ENCODE measurements at places on chromosomes 5 and 9.

GRCh38 chr9:38434853-38435252, 10.6 kb upstream of the IGFBPL1 start:
- DNase-seq = no peak

- peak; percentile 6 for DNase-seq
These were observed 116.0 kb downstream of the AUH start for GRCh38 chr9:91245431-91246313.

DNA sequence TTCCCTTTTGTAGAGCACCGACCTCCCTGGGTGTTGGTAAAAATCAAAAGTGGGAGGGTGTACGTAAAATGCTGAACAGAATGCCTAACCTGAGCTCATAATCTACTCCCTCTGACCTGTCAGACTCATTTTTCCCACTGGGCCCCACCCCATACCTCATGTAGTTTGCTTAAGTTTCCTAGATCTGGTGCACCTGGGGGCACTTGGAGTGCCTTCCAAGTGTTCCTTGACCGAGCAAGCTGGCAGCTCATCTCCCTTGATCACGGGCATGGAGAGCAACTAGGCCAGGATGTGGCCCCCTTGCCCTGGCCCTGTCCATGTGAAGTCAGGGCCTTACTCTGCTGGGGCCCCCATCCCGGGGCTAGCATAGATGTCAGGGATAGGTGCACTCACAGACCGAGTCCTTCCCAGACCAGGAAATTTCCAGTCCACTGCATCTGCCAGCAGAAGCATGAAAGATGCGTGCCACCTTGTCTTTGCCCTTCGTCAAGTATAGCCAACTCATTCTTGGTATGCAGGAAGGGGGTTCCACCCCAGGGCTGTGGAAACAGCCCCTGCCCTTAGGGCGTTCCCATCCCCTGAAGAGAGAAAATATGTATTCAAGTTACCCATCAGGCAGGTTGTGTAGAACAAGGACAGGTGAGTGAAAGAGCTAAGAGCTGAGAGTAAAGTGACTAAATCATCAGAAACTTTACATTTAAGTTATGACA, 41.9 kb downstream of the SLC22A5 start:
- peak; percentile 70 for DNase-seq

DNA sequence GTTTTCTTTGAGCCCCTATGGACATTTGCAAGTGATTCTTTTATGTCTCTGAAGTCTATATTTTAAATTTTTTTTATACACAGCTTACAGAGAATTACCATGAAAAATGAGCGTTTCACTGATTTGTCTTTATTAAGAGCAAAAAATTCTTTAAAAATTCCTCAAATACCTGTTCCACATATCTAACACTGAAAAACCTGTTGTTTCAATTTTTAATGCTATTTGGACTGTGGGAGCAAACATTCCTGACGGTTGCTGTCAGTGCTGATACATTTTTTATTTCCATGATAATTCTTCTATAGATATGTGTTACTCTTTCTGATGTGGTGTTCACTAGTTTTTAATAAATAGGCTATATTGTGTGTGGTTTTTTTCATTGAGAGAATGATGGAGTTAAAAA, 199.8 kb downstream of the GDNF start:
- DNase-seq = no peak

- DNase-seq = peak; percentile 94
These were observed 39.3 kb downstream of the NTNG2 start for GRCh38 chr9:132201139-132201538.

- no peak for DNase-seq
These were observed 419.6 kb downstream of the EFNA5 start for GRCh38 chr5:107251151-107251550.

DNA sequence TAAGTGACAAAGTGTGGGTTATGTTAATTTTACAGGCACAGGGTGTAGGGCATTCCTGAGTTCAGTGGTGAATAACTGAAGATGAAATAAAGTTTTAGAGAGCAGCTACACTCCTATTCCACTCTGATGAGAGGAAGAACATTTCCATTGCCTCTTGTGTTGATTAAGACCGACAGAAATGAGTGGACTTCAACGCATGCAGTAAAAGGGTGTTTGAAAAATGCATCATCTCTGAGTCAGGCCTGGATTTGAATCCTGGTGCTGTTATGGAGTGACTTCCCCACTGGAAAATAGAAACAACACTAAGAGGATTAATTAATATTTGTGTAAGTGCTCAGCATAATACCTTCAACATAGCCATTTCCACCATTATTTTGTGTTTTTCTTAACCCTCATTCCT, 86.3 kb downstream of the PRR16 start:
- DNase-seq = no peak

GRCh38 chr5:92885950-92886349, 695.1 kb downstream of the NR2F1-AS1 start:
- peak; percentile 51 for DNase-seq

DNA sequence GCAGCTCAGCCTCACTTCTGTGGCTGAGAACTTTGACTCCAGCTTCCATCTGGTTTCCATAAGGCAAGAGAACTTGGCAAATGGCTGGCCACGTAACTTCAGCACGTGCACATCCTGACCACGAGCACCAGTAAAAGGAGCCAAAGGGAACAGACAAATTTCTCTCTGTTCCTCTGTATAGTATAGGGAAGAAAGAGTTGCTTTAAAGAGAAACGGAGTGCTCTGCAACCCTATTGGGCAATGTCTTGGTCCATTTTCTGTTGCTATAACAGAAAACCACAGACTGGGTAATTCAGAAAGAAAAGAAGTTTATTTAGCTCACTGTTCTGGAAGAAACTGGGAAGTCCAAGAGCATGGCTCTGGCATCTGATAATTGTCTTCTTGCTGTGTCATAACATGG, 558.7 kb downstream of the ACTL7B start:
- no peak for DNase-seq

DNA sequence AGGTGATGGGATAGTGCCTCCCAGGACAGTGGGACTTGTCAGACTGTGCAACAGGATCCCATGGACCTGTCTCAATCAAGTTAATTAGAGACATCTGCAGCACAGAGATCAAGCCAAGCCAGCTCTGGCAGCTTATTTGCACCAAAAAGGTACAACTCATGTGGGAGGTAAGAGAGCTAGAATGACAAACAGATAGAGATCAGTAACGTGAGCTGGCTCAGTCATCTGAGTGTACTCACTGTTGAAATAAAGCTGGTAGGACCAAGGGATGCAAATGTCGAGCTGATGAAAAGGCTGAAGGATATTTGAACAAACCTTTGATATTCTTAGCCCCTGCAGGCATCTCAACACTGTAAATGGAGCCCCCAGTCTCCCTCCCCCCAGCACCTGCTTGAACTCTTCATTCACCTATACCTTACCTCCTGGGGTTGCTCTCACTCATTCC, 198.1 kb downstream of the EFNA5 start:
- DNase-seq = peak; percentile 71

- peak; percentile 33 for DNase-seq
These were observed 91.1 kb upstream of the TBCA start for GRCh38 chr5:77867194-77867691.
